NCI-H2081 (cell line): ENCODE measurements at places on chromosomes 2 and 18.
A peak's percentile ranks its signal among the peaks of the same experiment; 100 is the strongest.

DNA sequence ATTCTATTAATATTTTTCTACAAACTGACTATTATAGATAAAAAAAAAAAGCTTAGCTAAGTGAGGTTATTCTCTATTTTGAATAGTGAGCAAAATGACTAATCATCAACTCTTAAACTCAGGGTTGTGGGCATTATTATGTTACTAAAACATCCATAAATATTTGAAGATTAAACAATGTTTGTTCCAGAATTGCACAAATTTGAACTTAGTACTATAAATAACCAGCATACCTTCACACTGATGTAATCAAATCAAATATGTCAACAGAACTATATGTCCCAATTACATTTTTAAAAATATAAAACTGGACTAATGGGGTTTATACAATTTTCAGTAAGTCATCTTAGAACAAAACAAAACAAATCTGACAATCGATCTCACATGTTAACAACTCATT is 800.9 kb downstream of the LRP1B start:
- DNase-seq: no peak

DNA sequence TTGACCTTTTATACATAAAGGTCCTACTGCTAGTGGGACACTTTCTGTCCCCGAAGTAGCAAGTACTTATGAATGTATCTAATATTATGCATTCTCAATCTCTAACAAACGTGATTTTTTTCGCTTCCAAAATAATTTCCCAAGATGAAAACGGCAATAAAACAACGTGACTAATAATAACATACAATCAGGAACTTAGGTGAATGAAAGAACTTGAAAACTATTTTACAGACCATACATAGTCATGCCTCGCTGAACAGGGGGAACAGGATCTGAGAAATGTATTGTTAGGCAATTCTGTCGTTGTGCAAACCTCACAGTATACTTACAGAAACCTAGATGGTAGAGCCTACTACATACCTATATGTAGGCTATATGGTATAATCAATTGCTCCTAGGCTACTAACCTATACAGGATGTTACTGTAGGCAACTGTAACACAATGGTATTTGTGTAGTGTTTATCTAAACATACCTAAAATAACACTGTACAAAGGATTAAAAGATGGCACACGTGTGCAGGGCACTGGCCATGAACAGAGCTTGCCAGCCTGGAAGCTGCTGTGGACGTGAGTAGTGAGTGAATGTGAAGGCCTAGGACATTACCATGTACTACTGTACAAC is 2.5 kb downstream of the RTN4 start:
- no peak for DNase-seq

DNA sequence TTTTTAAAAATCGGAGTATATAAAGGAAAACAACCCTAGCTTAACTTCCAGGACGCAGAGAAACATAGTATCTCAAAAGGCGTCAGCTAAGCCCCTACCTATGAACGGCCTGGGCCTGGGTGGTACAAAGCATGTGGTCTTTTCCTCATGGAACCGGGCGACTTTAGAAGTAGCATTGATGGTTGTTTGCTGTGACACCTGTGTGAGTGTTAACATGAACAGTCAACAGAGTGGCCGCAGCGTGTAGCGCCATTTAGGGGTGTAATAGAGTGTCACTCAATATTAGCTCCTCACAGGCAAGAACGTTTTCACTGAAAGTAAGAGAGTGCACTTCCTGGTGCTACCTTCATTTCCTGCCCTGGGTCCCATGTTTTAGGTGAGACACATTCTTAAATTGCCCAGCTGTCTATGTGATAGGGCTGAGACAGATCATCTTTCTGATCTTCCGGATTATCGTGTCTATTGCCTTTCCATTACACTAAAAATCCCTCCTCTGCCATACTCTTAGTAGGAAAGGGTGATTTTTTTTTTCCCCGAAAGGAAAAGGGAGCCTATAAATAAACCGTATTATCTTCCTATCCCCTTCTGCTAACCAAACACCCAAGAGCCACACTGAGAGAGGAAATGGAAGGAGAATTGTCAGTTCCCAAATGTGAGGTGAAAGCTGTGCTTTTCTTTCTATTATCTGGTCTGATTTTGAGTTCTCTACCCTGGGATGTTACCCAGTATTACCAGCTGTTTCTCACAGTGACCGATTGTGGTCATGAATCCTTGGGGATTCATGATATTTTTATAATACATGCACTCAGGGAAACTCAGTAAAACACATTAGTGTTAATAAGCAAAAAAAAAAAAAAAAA is 1.3 kb downstream of the GORASP2 start:
- DNase-seq: peak; percentile 83

GRCh38 chr2:183809404-183809803 is 685.2 kb downstream of the NUP35 start:
- DNase-seq: no peak

DNA sequence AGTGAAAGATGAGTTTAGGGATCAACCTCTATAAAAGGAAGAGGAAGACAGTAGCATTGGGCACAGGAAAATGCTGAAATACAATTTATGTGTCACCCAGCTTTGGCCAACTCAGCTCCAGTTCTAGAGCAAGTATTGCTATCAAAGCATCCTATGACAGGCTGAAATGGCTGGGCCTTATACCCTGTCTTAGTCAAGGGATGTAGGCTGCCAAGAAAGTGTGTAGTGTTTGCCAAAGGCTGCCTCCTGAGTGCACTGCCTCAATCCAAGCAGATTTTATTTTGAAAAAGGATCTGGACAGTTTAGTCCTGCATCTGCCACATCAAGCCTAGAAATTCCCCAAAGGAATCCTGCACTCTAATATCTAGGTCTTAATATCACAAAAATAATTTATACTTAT is 359.9 kb upstream of the ZC3H15 start:
- no peak for DNase-seq

- DNase-seq: no peak
Observed at GRCh38 chr2:202269585-202269984, 4.0 kb downstream of the NOP58 start.

DNA sequence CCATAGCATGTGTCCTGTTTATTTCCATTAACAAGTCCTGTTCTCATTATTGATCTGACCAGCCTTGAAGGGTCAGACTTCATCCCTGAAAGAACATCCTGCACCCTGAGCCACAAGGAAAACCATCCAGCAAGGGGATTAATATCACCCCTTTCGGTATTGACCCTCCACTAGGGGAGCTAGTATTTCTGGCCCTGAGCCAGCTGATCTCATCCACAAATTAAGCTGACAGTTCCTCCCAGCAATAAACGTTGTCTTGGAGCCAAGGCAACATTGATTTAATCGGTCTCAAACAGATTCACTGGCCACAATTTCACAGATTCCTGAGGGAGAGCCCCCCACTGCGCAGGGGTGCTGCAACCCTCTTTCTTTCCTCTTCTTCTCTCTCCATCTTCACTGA is 353.1 kb upstream of the FANCL start:
- DNase-seq: peak; percentile 50
